ENCODE measurements at places on chromosomes 3 and 15.

- DNase-seq: no peak
Measured at GRCh38 chr3:56361731-56362130, 106.5 kb downstream of the ERC2 start.

GRCh38 chr3:139654637-139655365 is 23.0 kb downstream of the NMNAT3 start:
- DNase-seq: no peak

DNA sequence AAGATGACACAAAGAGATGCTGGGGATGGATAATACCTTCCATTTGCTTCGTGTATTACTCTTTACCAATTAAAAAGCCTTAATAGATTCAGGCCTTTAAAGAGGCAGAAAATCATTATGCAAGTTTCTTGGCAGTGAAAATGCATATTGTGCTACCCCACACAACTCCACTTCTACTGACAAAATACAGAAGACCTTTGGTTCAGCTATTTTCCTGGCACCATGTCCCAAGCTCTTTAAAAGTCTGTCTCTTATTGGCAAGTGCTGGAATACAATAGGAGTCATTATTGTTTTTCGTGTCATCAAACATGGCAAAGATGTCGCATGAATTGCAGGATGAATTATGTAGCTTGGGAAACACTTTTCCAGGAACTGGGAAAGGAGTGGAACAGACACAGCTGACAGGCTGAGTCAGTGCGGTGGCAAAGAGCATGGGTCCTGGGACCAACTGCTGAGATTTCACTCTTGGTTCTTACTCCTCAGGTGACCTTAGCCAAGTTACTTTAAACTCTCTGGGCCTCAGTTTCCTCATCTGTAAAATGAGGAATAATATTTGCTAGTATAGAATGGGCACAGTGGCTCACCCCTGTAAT is 5.5 kb upstream of the TSPAN3 start:
- DNase-seq: no peak

DNA sequence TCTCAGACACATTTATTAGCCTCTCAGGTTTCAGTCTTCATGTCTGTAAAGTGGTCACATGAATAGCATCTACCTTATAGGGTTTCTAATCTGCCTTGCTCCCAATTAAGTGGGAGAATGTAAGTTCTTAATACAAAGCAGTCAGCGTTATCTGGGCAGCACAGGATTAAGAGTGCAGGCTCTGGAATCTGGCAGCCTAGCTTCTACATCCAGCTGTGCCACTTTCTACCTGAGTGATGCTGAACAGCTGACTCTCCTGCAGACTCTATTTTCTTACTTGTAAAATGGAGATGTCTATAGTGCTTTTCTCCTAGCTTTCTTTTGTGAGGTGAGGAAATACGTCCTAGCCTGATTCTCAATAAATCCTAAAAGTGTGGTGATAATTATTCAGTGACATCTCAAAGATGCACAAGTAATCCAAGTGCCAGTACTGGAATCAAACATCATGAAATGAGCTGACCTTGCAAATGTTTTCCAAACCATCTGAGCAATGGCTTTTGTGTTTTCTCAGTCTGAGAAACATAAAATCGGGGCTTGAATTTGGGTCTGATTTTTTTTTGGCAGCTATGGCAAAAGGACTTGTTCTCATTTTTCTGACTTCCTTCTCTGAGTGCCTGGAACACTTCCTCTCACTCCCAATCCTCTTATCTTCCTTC is 232.2 kb upstream of the FEZF2 start:
- DNase-seq: no peak

- no peak for DNase-seq
Measured at GRCh38 chr15:74621546-74621920, 5.9 kb downstream of the CLK3 start.

GRCh38 chr15:92323525-92323924 is 70.2 kb upstream of the ST8SIA2 start:
- no peak for DNase-seq

GRCh38 chr3:64271631-64272030 is 46.4 kb upstream of the PRICKLE2 start:
- DNase-seq: no peak

GRCh38 chr3:131223373-131224289 is 157.9 kb upstream of the NUDT16 start:
- DNase-seq: no peak

DNA sequence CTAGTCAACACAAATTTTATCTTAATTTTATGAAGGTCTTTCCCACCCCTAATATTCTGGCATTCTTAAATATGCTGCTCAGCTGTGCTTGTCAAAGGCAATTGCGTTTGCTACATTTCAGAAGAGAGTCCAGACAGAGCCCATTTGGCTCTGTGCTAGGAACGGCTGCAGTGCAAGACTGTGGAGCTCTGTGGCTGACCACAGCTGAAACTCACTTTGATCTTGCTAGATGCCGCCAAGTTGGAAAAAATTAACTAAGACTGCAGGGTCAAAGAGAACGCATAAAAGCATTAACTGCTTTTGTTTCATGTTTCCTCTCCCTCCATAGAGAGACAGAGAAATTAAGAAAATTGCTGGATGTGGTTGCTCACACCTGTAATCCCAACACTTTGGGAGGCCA is 7.6 kb upstream of the PPP1R2 start:
- no peak for DNase-seq

DNA sequence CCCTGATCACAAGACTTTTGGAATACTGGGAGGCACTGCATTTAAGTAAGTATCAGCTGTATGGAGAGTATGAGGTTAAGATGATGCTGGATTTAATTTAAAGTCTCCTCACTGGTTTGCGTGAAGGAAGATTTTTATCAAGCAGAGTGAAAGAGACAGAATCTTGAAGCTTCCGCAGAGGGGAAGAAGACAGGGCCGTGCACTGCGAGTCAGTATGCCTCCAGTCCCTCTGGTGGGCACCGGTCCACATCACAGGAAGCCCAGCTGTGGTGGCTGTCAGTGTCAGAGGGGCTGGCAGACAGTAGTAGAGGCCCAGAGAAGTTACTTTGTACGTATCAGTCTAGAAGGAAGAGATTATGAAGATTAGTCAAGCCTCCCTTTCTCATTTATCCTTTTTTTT is 379.0 kb upstream of the TPRG1 start:
- no peak for DNase-seq

- no peak for DNase-seq
Measured at GRCh38 chr3:188365184-188365583, 211.2 kb downstream of the LPP start.

DNA sequence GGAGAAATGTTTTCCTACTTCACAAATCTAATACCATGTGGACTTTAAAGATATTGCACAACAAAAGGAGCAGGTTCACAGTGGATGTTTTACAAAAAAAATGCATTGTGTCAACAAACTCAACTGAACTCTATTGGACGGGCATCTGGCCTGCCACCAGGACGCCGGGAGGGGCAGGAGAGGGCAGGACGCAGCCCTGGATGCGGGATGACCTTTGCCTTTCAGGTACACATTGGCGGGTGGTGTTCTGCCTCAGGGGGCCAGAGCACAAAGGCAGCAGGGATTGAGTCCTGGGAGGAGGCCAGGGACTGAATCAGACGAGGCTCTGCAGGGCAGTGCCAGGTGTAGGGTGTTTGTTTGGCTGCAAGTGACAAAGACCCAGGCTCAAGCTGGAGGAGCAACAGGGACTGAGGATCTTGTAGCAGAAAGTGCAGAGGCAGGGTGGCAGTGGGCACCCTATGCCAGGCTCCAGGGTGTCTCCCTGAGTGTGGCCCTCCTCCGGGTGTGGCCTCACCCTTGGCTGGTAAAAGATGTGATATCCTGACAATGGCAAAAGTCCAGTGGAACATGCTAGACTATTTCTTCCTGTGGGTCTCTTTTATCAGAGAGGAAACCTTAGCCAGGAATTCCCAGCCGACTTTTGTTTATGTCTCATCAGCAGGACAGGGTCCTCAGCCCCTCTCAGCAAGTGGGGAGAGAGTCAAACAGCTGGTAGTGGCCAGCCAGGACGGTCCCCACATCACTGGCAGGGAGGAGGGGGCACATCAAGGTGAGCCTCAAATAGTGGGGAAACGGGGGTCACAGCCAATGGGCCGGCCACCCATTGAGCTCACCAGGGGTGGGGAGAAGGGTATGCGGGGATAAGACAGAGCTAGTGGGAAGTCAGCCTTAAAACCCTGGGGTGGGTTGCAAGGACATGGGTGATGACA is 29.7 kb upstream of the KLF13 start:
- DNase-seq: peak; percentile 57

- no peak for DNase-seq
Measured at GRCh38 chr3:72042397-72043203, 257.7 kb upstream of the PROK2 start.

DNA sequence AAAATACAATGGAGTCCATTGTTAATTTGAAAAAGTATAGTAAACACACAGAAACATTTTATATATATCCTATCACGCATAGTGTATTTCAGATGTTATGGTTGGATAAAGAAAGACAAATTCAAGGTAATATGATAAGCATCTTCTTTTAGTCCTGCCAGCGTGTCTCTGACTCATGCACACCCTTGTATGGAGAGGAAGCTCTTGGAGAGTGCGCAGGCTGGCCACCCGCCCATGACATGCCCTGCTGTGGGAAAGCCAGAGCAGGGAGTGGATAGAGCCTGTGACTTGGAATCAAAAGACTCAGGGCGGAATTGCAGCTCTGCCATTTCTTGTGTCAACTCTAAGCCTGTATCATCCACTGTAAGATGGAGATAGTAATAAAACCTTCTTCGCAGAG is 23.0 kb upstream of the COPG1 start:
- DNase-seq: no peak

DNA sequence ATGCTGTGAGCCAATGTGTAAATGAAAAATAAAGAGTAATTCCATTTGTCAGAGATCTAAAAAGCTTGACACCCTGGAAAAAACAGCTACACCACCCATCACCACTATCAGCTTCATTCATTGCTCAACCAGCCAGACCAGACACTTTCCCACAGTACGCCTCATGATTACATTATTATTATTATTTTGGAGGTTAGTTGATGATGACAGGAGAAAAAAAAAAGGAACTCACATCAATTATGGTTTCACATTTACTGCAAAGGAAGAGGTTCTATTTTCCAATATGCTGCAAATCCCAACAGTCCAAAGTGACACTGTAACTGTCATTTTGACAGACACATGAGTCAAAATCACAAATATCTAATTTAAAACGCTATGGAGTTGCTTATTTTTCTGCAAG is 134.7 kb upstream of the TSC22D2 start:
- DNase-seq: no peak

- DNase-seq: no peak
Measured at GRCh38 chr15:96092186-96092585, 238.3 kb upstream of the NR2F2 start.

DNA sequence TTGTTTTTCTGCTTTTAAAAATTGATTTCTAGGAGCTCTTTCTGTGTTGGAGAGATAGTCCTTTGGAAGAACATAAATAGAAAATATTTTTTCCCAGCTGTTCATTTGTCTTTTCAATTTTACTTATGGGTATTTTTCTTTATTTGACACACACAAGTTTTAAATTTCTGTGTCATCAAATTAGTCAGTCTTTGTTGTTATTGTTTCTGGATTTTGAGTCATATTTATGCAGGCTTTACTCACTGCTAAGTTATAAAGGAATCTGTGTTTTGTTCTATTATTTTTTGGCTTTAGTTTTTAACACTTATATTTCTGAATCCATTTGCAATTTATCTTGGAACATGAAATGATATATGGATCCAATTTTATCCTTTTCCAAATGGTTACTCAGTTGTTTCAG is 5.9 kb upstream of the GHSR start:
- no peak for DNase-seq

DNA sequence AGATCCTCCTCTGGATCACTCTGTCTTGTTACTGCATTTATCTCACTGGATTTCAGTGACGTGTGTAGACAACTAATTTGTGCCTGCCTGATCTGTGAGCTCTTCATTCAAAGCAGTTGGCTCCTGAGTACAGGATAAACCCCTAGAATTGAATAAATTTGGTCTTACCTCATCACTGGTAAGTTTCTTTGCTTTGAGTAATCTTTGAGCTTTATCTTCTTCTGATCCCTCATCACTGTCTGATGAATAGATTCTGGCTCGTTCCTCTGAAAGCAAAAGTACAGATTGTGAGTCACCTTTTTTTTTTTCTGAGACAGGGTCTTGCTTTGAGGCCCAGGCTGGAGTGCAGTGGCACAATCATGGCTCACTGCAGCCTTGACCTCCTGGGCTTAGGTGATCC is 24.5 kb downstream of the LEO1 start:
- DNase-seq: no peak

- DNase-seq: no peak
Measured at GRCh38 chr15:49625460-49626036, 4.7 kb downstream of the DTWD1 start.

DNA sequence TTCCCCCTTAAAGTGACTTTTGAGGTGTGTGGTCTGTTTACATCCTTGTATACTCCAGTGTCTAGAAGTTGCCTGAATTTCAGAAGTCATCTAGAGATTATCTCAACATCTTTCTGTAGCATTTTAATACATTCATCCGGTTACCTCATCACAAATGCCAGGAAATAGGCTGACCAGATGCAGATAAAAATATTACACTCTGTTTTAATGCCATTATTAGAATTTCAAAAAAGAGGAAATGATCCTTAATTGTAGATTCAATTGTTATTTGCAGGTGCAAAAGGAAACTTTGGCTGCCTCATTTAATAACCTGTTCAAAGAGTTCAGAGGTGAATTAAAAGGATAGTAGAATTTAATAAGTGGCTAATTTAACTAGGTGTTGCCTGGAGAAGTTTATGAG is 290.9 kb downstream of the C3orf38 start:
- no peak for DNase-seq

DNA sequence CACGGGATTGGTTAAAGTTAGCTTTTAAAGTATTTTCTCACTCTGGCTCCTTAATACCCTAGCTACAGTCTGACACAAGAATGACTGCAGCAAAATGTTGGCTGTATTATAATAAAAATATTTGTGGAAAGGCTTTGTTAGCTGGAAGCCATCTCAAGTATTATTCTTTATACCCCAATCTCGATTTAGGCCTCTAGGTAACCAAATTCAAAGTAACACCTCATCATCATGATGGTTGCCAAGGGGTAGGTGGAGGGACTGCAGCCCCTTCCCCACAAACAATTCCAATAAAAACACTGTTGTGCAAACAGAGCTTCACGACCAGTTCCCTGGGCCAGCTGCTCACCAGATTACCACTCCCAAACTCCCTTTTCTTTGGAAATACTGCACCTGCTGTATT is 759 bp upstream of the GMPS start:
- DNase-seq: no peak

- DNase-seq: no peak
Measured at GRCh38 chr3:177887475-177887874, 648.8 kb upstream of the KCNMB2 start.

DNA sequence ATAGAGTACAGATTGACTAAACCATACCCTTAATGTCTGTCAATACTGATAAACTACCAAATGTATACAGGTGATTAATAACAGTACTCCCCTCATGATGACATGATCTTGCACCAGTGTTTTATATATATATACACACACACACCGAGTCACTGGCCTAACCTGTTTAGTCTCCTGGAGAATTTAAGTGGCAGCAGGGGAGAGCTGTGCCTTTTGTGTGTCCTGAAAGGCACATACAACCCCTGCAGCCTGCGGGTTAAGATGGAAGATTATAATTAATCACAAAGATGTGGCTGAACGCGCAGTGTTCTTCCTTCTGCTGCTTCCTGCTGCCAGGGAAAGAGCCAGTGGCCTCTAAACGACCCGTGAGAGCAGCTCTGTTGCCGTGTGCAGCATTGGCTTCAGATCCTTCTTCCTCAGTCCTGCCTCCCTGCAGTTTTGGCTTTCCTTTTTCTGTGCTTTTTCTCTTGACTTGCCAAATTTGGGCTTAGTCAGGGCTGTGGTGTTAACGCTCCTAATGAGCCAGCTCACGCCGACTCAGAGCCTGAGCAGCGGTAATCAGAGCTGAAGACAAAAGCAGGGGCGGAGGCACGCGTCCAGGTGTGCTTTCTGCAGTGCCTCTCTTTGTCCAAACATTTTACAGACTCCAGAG is 42.5 kb upstream of the UBE3A start:
- DNase-seq: no peak

Data from type B pancreatic cell (in vitro differentiated cells).